ENCODE measurements at places on chromosomes 2 and 18.

GRCh38 chr2:142472382-142472781 lies 341.6 kb upstream of the LRP1B start:
- no peak for DNase-seq

GRCh38 chr2:2464643-2465042 lies 133.6 kb upstream of the MYT1L start:
- DNase-seq, result peak; percentile 34

- DNase-seq, result no peak
These were observed 636.4 kb downstream of the PLCL1 start for GRCh38 chr2:198440833-198441232.

- no peak for DNase-seq
These were observed 230.7 kb downstream of the TXNL1 start for GRCh38 chr18:56407646-56408180.

- DNase-seq, result no peak
These were observed 273.3 kb downstream of the NDUFA10 start for GRCh38 chr2:239751679-239752355.

- DNase-seq, result no peak
These were observed 133.7 kb downstream of the ALPK2 start for GRCh38 chr18:58495207-58495606.

DNA sequence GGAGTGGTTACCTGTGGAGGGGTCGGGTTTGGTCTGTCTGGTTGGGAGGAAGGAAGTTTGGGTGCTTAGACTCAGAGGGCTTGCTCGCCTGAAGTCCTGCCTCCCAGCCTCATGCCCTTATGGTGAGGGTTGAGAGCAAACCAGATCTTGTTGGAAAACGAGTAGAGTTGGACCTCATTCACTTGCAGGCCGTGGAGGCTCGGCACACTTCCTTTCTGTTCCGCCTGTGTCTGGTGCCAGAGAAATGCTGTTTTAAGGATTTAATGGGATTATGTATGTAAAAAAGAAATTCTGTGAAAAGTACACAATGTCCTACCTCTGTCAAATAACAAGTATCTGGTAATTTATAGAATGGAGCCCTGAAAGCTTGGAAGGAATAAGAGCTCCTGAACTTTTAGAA lies 29.6 kb downstream of the GATA6 start:
- DNase-seq, result no peak
